ENCODE measurements at places on chromosomes 5 and 9.

DNA sequence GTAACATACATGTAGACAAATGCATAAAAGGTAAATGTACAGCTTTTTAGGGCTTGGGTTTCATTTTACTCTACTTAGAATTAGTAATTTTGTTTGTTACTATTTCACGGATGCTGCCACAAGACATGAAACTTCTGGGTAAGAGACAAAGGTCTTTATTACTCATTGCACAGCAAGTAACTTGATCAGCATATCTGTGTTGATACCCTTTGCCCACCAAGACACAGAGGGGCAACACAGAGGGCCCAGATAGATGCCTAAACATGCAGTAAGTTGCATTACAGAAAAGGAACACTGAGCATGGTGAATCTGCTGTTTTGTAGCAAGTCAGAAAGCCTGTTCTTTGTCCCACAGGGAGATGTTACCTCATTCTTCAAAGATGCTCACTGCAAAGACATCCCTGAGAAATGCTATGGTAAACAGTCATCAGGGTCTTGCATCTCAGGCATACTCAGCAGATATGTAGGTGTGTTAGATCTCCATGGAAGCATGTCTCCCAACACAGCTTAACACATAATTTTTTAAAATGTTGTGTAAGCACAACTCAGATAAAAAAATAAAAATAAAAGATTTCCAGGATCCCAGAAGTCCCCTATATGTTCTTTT lies 10.3 kb downstream of the ITGA2 start:
- no peak for DNase-seq

GRCh38 chr5:103347716-103348423 lies 89.3 kb downstream of the MACIR start:
- no peak for DNase-seq

- no peak for DNase-seq
These were observed 162.7 kb upstream of the MRPS30 start for GRCh38 chr5:44646016-44646415.

DNA sequence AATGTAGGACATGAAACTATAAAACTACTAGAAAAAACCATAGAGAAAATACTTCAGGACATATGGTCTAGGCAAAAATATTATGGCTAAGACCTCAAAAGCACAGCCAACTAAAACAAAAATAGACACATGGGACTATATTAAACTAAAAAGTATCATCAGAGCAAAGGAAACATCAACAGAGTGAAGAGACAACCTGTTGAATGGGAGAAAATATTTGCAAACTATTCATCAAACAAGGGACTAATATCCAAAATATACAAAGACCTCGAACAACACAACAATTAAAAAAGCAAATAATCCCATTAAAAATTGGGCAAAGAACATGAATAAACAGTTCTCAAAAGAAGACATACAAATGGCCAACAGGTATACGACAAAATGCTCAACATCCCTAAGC lies 210.9 kb downstream of the PCSK1 start:
- no peak for DNase-seq

DNA sequence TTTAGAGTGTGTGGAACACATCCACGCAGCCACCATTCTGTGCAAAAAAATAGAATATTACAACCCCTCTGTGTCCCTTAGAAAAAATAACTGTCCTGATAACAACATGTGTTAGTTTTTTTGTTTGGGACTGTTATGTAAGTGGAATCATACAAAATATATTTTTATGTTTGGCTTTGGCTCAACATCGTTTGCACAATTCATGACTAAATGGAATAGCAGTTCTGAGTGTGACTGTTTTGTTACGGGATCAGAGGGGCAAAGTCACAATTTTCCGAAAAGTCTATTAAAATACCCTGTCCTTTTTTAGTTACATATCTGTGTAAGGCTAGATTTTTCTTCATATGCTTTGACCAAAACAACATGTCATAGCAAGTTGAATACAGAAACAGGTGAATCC lies 12.8 kb downstream of the MTREX start:
- DNase-seq = no peak

Data from activated CD4-positive, CD25-positive, alpha-beta regulatory T cell treated with anti-CD3 and anti-CD28 coated beads, Interleukin-2, amount 50 U/mL, for 72 hours (primary cell).